ENCODE measurements at places on chromosomes 4 and X. TPM values are rescaled to one million over a fixed set of nuclear protein-coding genes. Genes with fewer than 3 reads are reported as not detected.

GRCh38 chrX:13283950-13284546 lies 35.8 kb downstream of the ATXN3L start:
- no peaks in the 10 kb centered on the region for H3K27me3 ChIP-seq
- DNase-seq = no peak
- no peak overlapping the region for H3K4me3 ChIP-seq
- no peak overlapping the region for H3K27ac ChIP-seq
- peaks cover 3% of the 10 kb centered on the region for H3K4me1 ChIP-seq

GRCh38 chrX:34467437-34467836 lies 189.6 kb downstream of the TMEM47 start:
- H3K4me3 ChIP-seq = no peak overlapping the region
- no peaks in the 10 kb centered on the region for H3K36me3 ChIP-seq
- H3K27me3 ChIP-seq = no peaks in the 10 kb centered on the region

GRCh38 chrX:93420525-93421082 lies 252.8 kb downstream of the NAP1L3 start:
- H3K4me1 ChIP-seq = no peaks in the 10 kb centered on the region
- no peak for DNase-seq
- H3K27me3 ChIP-seq = no peaks in the 10 kb centered on the region
- H3K4me3 ChIP-seq = no peak overlapping the region
- no peaks in the 10 kb centered on the region for H3K36me3 ChIP-seq

- H3K27ac ChIP-seq = no peak overlapping the region
- H3K36me3 ChIP-seq = no peaks in the 10 kb centered on the region
- no peak overlapping the region for H3K4me3 ChIP-seq
- no peaks in the 10 kb centered on the region for H3K4me1 ChIP-seq
- DNase-seq = no peak
These were observed 82.6 kb downstream of the PCDH7 start for GRCh38 chr4:30802622-30803323.

GRCh38 chr4:74325886-74326285 lies 17.6 kb downstream of the EPGN start:
- H3K36me3 ChIP-seq = no peaks in the 10 kb centered on the region
- DNase-seq = no peak
- no peak overlapping the region for H3K27ac ChIP-seq
- H3K27me3 ChIP-seq = peaks cover 17% of the 10 kb centered on the region

GRCh38 chr4:180150818-180151217 lies 2092.4 kb upstream of the TENM3 start:
- no peak for DNase-seq
- no peaks in the 10 kb centered on the region for H3K27me3 ChIP-seq
- H3K36me3 ChIP-seq = no peaks in the 10 kb centered on the region
- no peaks in the 10 kb centered on the region for H3K4me1 ChIP-seq
- no peak overlapping the region for H3K27ac ChIP-seq

DNA sequence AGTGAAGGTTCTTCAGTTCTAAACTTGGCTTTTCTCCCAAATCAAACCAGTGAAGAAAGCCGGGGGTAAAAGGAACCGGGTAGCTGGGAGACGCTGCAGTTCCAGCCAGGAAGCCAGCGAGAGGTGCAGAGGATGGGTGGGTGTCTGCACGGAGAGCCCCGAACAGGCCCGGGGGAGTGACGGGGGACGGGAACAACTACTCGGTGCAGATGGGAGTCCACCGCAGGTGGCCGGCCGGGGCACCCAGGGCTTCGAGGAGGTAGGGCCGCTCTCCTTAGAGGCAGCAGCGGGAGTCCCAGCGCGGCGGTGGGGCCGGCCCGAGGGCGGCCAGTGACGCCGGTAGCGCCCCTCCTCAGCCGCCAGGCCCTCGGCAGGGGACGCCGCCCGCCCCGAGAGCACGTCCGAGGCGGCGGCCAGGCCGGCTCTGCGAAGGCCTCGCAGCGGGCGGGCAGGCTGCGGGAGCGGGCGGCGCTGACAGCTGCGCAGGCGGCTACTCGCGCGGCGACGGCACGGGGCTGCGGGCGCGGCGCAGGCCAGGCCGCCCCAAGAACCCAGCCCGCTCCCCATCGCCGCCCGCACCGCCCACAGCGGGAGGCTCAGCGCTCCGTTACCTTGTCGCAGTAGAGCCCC lies 449 bp downstream of the FBXL5 start:
- peak; percentile 56 for DNase-seq
- H3K27me3 ChIP-seq = no peaks in the 10 kb centered on the region
- peaks cover 56% of the 10 kb centered on the region for H3K4me1 ChIP-seq
- peak overlapping the region; percentile 99 for H3K4me3 ChIP-seq
- peaks cover 7% of the 10 kb centered on the region for H3K36me3 ChIP-seq

DNA sequence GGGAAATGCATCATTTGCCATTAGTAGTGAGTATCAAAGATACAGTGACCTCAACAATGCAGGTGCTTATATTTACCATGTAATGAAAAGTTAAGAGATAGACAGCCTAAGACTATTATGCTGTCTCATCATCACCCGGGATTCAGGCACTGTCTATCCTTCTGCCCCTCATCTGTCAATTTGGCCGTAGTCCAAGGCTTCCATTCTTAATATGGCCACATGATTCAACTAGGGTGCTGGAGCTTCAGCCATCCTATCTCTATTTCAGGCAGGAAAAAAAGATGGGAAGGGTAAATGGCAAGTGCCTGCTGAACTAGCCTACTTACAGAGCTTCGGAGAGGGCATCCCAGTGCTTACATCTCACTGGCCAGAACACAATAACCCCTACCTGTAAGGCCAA lies 196.7 kb upstream of the LNX1 start:
- H3K36me3 ChIP-seq = no peaks in the 10 kb centered on the region
- H3K4me1 ChIP-seq = no peaks in the 10 kb centered on the region
- H3K4me3 ChIP-seq = no peak overlapping the region

- H3K27me3 ChIP-seq = peaks cover 2% of the 10 kb centered on the region
- no peak overlapping the region for H3K4me3 ChIP-seq
- no peak for DNase-seq
- H3K4me1 ChIP-seq = no peaks in the 10 kb centered on the region
These were observed 111.2 kb downstream of the TTC29 start for GRCh38 chr4:146834263-146835034.

DNA sequence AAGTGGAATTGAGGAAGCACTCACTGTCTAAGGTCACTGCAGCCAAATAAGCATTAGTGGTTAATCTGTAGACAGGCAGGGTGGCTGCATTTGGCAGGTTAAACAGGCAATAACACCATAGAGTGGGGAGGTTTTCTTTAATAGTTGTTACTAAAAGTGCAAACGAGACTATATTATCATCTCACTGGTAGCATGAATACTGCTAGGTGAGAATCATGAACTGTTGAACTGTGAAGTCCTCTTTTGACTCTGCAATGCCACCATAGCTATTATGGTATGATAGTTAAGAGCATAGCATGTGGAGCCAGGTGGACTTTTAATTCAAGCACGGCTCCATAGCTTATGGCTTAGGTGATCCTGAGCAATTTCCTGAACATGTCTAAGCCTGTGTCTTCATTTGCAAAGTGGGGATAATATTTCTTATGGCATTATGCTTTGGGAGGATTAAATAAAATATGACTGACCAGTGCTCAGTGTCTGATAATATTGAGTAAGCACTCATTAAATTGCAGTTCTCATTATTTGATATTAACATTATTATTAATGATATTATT lies 235.6 kb upstream of the HHIP start:
- H3K4me3 ChIP-seq = no peak overlapping the region
- peaks cover 1% of the 10 kb centered on the region for H3K27me3 ChIP-seq
- H3K27ac ChIP-seq = no peak overlapping the region
- H3K4me1 ChIP-seq = no peaks in the 10 kb centered on the region
- DNase-seq = no peak

GRCh38 chr4:158458271-158458895 lies 63.3 kb upstream of the RXFP1 start:
- no peak overlapping the region for H3K4me3 ChIP-seq
- DNase-seq = no peak
- no peak overlapping the region for H3K27ac ChIP-seq
- no peaks in the 10 kb centered on the region for H3K36me3 ChIP-seq
- H3K4me1 ChIP-seq = no peaks in the 10 kb centered on the region

GRCh38 chr4:175427751-175428150 lies 384.3 kb downstream of the GPM6A start:
- DNase-seq = no peak
- H3K27me3 ChIP-seq = no peaks in the 10 kb centered on the region
- no peaks in the 10 kb centered on the region for H3K4me1 ChIP-seq
- H3K36me3 ChIP-seq = no peaks in the 10 kb centered on the region

- DNase-seq = no peak
- peaks cover 61% of the 10 kb centered on the region for H3K4me1 ChIP-seq
- H3K4me3 ChIP-seq = peak overlapping the region; percentile 84
- peaks cover 23% of the 10 kb centered on the region for H3K27me3 ChIP-seq
- peaks cover 13% of the 10 kb centered on the region for H3K36me3 ChIP-seq
- peak overlapping the region; percentile 82 for H3K27ac ChIP-seq
These were observed 25.9 kb downstream of the HOPX start for GRCh38 chr4:56655209-56655626.

GRCh38 chrX:50470103-50471031 lies at the start of gene DGKK:
Gene DGKK, minus strand, starts transcription at chrX:50470825. Its CDS starts 147 bp downstream, at chrX:50470678.
- H3K36me3 ChIP-seq = no peaks in the 10 kb centered on the region
- no peak within 1 kb of the TSS for H3K27ac ChIP-seq
- no peaks in the 10 kb centered on the region for H3K4me1 ChIP-seq

GRCh38 chr4:15925830-15926229 lies 12.7 kb downstream of the FGFBP1 start:
- no peaks in the 10 kb centered on the region for H3K36me3 ChIP-seq
- no peak overlapping the region for H3K27ac ChIP-seq
- no peak for DNase-seq
- H3K4me3 ChIP-seq = no peak overlapping the region
- peaks cover 12% of the 10 kb centered on the region for H3K27me3 ChIP-seq

DNA sequence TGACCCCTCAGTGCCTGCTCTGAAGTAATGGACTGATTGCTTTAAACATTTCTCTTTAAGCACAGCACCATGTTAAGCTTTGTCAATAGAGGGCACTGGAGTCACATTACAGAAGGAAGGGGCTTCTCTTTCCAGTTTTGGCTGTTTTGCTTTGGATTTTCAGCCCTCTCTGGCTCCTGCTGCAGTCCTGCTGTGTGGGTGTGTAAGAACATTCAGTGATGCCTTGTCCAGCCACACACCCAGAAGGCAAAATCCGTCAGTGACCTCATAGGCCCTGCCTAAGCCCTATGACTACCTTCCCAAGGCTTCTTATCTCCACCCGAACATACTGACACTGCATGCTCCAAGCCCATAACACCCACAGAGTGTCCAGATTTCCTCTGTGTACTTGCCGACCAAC lies 215.3 kb upstream of the CTSO start:
- H3K36me3 ChIP-seq = no peaks in the 10 kb centered on the region
- DNase-seq = no peak
- no peaks in the 10 kb centered on the region for H3K27me3 ChIP-seq
- H3K27ac ChIP-seq = no peak overlapping the region
- no peaks in the 10 kb centered on the region for H3K4me1 ChIP-seq

DNA sequence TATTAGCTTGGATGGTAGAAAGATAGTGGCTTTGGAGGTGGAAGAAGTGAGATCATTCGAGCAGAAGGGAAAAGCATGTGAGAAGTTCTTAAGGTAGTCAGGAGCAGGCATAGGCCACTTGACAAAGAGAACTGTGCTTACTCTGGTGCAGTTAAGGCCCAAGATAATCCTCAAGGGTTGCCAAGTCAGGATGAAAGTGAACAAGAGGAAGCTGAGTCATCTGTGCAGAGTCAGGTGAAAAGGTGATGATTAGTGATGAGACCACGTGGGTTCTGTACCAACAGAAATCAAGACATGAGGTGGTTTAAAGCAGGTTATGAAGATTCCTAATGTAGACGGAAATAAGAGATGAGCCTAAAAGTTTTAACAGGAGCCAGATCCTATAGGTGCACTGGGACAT lies 369.8 kb downstream of the DTHD1 start:
- peaks cover 5% of the 10 kb centered on the region for H3K4me1 ChIP-seq
- no peak overlapping the region for H3K27ac ChIP-seq
- H3K4me3 ChIP-seq = no peak overlapping the region

DNA sequence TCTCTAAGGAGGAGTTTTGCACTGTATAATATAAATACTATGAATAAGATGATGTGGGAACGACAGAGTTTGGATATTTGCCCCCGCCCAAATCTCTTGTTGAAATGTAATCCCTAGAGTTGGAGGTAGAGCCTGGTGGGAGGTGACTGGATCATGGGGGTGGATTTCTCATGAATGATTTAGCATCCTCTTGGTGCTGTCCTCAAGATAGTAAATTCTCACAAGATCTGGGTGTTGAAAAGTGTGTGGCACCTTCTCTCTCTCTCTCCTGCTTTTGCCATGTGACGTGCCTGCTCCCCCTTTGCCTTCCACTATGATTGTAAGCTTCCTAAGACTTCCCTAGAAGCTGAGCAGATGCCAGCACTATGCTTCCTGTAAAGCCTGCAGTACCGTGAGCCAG lies 241.6 kb upstream of the ETNPPL start:
- no peak overlapping the region for H3K4me3 ChIP-seq
- no peak overlapping the region for H3K27ac ChIP-seq
- no peak for DNase-seq

GRCh38 chr4:156251373-156252065 lies 297.9 kb upstream of the CTSO start:
- DNase-seq = no peak
- H3K4me3 ChIP-seq = no peak overlapping the region
- H3K27ac ChIP-seq = no peak overlapping the region
- no peaks in the 10 kb centered on the region for H3K27me3 ChIP-seq
- no peaks in the 10 kb centered on the region for H3K4me1 ChIP-seq
- no peaks in the 10 kb centered on the region for H3K36me3 ChIP-seq

GRCh38 chrX:63686878-63687714 lies 97.9 kb downstream of the ARHGEF9 start:
- H3K27ac ChIP-seq = no peak overlapping the region
- peak; percentile 2 for DNase-seq
- H3K4me1 ChIP-seq = no peaks in the 10 kb centered on the region

- H3K27me3 ChIP-seq = no peaks in the 10 kb centered on the region
- H3K36me3 ChIP-seq = no peaks in the 10 kb centered on the region
- no peak overlapping the region for H3K27ac ChIP-seq
- H3K4me1 ChIP-seq = no peaks in the 10 kb centered on the region
- no peak for DNase-seq
- no peak overlapping the region for H3K4me3 ChIP-seq
These were observed 349.4 kb downstream of the ARHGAP24 start for GRCh38 chr4:85824166-85824945.

DNA sequence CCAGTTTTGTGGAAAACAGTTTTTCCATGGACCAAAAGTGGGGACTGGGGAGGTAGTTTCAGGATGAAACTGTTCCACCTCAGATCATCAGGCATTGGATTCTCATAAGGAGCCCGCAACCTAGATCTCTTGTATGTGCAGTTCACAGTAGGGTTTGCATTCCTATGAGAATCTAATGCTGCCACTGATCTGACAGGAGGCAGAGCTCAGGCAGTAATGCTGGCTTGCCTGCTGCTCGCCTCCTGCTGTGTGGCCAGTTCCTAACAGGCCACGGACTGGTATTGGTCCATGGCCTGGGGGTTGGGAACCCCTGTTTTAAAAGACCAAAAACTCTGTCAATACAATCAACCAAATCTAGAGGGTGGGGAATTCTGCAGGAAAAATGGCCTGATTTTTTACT lies 100.0 kb upstream of the EOLA2 start:
- H3K27ac ChIP-seq = no peak overlapping the region
- no peak for DNase-seq
- H3K27me3 ChIP-seq = peaks cover 5% of the 10 kb centered on the region
- H3K4me3 ChIP-seq = no peak overlapping the region

GRCh38 chr4:132614682-132615081 lies 534.4 kb upstream of the PCDH10 start:
- H3K4me1 ChIP-seq = no peaks in the 10 kb centered on the region
- no peak overlapping the region for H3K4me3 ChIP-seq
- no peaks in the 10 kb centered on the region for H3K36me3 ChIP-seq
- H3K27ac ChIP-seq = no peak overlapping the region

The FGFBP1 gene
- not detected for total RNA-seq

The GPM6B gene
- not detected for total RNA-seq

The TBC1D1 gene
- total RNA-seq = 79.4 TPM

The PPP1R2C gene
- not detected for total RNA-seq

The RASL11B gene
- 0.34 TPM for total RNA-seq
